ENCODE measurements at places on chromosomes 7 and 10.

- no peak for DNase-seq
These were observed 32.4 kb downstream of the ANXA11 start for GRCh38 chr10:80172896-80173295.

DNA sequence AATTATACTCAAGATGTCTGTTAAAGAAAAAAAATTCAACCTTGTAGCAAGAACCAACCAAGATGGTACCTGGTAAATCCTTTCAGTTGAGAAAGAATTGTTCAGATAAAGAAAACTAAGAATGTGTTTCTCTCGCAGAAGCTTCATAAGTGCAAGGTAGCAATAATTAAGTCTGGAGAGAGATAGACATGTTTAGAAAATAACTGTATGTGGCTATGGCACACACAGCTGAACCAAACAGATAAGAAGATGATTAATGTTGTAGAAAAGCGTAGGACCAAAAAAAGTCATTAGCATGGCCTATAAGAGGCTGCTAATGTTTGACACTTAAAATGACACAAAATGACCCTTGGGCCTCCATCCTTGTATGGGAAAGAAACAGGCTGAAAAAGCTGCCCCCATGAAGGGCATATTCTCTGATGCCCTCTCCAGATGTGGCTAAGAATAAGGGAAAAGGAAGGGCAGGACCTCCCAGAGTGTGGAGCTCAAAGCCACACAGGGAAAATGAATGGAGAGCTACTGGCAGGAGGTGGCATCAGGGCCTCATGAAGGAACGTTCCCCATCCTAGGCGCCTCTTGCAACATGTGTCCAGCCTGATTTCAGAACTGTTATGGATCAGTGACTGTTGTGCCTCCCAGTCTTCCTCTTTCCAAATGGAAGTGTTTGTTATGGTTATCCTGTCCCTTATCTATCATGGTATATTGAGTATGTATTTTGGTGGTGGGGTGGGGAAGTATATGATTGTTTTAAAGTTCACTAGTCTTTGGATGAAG lies 30.7 kb downstream of the TLL2 start:
- DNase-seq = no peak

DNA sequence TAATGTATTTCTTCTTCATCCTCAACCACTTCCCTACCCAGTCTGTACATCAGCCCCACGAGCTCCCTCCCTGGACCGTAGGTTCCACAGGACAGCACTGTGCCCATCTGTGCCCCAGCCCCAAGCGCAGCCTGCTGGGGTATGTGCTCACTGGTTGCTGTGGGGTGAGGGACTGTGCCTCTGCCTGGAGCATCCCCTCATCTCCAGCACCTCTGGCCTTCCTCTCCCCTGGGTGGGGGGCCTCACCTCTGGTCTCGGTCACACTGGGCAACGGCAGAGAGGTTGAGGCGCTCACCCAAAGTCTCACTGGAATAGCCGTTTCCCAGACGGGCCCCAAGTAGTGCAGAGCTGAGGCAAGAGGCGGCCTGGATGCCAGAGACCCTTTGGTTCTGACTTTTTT lies 1.5 kb upstream of the PRKAR1B start:
- no peak for DNase-seq

DNA sequence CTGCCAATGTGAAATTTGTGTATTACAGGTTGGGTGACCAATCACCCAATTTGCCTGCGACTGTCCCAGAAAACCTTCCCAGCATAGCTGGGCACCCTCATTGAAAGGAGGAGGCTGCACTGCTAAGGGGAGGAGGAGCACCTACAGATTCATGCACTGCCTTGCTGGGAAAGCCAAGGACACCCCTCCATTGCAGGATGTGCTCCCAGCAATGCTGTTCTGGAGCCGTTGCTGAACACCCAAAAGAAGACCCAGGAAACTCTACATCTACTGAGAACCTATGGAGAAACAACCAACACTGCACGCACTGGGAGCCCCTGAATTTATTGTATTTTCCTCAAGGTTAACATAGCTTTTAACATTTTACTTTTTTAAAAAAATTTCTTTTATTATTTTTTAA lies 238.2 kb upstream of the GRB10 start:
- DNase-seq = no peak

GRCh38 chr7:2072042-2072441 lies 160.7 kb downstream of the MAD1L1 start:
- DNase-seq = no peak

DNA sequence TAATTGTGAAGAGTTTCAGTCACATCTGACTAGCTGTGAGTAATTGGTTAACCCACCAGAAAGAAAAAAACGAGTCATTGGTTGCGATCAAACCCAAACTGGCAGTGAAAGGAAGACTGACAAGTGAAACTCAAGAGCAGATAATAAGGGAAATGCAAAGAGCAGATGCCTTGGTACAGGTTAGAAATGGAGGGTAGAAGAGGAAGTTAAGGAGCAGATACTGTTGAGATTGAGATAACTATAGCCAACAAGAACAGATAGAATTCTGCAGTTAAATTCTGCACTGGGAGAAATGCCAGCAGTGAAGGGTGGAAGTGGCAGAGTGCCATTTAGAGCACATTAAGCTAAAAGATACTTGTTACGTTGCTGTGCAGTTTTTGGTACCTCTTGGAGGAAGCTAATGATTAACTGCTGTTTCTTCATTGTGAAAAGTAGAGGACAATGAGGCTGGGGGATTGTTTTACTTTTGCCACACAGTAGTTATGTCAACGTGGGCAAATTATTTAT lies 65.8 kb downstream of the CDK13 start:
- no peak for DNase-seq

DNA sequence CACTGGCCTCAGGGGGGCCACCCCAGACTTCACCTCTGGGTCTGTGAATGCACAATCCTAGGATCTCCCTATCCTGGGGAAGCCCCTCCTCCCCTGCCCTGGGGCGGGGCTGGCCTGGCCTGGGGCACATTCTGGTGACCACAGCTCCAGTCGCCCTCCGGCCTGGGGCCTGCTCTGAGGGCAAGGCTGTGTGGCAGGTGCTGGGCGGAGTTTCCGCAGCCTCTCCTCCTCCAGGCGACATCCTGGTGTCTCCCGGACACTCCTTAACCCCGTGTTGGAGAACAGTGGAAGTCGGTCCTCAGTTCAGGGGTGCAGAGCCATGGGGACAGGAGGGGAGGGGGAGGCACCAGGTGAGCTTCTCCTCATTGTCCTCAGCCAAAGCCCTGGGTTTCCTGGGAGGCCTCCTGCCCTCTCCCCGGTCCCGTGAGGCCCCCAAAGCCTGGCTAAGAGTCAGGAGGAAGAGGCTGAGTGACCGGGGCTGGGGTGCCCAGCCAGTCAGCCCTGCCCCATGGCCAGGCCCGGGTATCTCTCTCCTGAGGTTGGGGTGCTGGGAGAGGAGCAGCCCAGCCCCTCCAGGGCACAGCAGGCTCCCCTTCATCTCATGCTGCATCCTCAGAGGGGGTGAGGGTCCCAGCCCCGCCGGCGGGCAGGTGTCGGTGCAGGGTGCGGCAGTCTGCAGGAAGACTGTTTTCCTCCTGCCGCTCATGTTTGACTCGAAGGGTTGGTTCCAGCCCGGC lies 22.6 kb downstream of the UNCX start:
- no peak for DNase-seq

DNA sequence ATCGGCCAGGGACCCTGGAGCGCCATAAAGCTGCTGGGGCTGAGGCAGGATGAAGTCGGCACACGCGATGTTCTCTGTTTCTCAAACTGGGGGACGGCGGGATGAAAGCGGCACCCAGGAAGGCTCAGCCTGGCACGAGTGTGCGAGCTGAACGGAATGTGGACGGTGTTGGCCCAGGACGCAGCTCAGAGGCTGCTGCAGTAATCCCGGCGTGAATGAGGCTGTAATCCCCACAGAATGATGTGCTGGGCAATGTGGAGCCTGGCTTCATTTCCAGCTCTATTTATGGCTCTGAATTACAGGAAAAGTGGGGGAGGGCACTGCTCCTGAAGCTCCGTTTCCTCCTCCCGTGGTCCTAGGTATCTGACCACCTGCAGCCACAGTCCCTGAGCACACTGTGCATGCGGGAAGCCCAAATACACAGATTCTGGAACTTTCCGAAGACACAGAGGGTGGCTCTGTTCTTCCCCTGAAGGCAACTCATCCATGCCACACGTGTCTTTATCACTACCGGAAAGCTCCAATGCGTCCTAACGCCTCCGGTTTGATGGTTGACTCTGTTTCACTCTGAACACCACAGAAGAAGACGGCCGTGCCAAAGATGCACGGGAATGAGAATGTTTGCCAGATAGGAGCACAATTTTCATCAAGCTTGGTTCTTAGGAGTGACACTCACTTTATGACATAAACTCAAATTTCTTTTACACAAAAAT lies 37.6 kb downstream of the KLF6 start:
- DNase-seq = no peak

DNA sequence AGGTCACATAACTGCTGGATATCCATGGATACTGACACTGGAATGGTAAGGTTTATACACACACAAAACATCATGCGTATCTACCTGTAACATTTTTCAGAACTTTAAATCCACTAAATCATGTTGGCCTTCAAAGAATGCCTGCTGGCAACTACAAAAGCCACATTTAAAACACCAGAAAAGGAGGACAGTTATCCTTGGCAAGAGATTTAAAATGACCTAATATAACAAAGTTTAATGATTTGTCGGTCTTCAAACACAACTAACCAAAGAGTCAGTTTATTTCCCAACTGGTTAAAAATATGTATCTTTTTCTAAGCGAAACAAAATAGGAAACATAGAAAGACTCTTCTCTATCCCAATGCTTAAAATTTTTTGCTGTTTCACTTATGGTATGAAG lies 24.0 kb downstream of the WAPL start:
- no peak for DNase-seq

- no peak for DNase-seq
These were observed 40.1 kb downstream of the PARP12 start for GRCh38 chr7:140022582-140023211.

DNA sequence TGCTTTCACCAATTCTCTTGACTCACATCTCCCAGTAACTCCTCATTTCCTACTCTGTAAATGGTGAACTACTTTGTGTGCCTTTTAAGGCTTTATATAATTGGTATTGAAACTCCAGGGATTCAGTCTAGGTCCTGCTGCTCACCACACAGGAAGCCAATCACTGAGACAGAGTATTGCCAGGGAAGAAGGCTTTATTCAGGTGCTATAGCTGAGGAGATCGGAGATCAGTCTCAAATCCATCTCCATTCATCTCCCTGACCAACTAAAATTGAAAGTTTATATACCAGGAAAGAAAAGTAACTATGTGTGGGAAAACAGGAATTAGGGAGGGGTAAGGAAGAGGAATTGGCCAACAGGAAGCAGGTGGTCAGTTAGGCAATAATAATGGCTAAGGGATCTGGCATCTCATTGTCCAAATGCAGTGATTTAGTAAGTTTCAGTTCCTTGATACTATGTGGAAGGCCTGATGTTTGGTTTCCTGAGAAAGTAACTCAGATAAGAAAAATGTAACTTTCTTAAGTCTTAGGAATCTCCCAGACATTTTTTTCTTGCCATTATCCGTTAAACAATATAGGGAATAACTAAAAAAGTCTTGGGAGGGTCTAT lies 10.2 kb upstream of the SDHAF3 start:
- no peak for DNase-seq

DNA sequence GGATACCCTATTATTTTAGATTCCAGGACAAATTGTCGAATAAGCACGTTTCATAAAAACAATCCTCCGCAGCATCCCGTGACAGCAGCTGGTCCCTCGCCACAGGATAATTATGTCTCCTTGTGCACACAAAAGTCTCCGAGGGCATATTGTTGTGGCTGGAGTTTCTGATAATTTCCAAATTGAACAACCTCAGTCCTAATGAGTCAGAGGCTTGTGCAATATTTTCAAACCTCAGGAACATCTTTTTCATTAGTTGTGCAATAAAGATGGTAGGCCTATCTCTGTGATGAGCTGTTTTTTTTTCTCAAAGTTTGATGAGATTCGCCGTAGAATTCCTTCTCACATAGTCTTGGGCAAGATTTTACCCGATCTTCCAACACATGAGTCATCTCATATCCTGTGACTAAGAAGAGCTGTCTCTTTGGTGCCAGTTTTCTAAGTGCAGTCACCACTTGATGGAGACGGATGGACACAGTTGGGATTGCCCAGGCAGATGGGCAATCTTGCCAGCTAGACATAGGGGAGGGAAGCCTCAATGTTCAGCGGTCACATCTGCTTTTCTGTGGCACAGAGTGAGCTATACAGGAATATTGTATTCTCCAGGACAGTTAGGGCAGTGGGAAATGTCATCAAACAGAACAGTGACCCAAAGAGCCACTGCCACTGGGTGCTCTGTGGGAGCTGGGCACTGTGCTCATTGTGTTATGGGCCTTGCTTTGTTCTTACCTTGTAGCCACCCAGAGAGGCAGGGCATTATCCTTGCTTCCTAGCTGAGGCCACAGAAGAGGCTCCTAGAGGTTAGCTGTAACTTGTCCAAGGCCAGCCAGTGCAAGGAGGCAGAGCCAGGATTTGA lies 7.8 kb downstream of the HTRA1 start:
- DNase-seq = no peak

DNA sequence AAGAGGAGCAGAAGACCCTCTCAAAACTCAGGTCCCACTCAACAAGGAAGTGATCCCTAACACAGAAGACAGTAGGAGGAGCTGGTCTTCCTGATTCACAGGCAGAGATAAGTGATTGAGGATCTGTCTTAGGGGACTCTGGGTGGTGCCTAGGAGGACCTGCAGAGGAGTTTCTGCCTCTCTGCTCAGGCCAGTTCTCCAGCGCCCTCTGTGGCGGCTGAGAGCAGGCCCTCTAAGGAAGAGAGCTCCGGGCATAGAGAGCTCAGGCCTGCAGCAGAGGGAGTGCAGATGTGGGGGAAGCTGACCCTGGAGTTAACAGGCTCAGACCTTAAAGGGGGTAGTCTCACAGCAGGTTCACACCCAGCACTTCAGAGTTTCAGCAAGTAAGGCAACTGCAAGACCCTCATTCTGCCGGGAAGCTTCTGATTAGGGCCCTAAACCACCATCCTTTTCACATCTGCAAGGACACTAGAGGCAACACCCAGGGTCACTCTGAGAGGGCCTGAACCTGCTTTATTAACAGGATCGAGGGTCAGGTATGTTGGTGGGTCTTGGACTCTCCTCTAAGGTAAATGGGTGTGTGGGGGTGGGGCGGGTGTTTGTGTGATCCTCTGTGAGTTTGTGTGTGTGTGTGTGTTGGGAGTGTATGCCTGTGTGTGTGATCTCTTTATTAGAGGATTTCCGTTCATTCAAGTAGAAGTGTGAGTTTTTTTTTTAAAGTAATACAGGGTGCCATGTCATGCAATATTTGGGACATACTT lies 57.6 kb upstream of the TARP start:
- no peak for DNase-seq

GRCh38 chr7:30521532-30521931 lies 16.9 kb upstream of the GGCT start:
- DNase-seq = no peak

DNA sequence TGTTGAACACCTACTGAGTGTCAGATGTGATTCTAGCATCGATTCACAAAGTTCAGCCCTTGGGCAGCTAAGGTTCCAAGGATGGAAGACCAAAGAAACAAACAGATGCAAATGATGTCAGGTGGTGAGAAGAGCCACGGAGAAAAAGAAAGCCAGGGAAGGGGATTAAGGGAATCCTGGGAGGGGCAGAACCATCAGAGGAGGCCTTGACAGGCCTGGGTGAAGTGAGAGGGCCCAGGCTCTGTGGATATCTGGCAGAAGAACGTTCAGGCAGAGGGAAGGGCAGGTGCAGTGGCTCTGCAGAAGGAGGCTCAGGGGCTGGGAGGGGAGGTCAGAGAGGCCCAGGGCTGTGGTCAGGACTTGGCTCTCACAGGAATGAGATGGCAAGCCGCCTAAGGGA lies 90.4 kb downstream of the C10orf105 start:
- DNase-seq = no peak

- no peak for DNase-seq
These were observed 48.4 kb upstream of the CUL1 start for GRCh38 chr7:148650232-148650858.

- DNase-seq = no peak
These were observed 224.5 kb downstream of the SEMA3A start for GRCh38 chr7:83970081-83970480.

GRCh38 chr10:107264742-107265141 lies 100.2 kb upstream of the SORCS1 start:
- no peak for DNase-seq

All from activated CD4-positive, alpha-beta T cell treated with anti-CD3 and anti-CD28 coated beads, Interleukin-2, amount 50 U/mL, for 48 hours (primary cell).